ENCODE measurements at places on chromosomes 5 and 9.

- no peak for DNase-seq
These were observed 6.8 kb downstream of the AMBP start for GRCh38 chr9:114071197-114071795.

GRCh38 chr9:31412081-31412480, 972.4 kb upstream of the ACO1 start:
- DNase-seq = no peak

DNA sequence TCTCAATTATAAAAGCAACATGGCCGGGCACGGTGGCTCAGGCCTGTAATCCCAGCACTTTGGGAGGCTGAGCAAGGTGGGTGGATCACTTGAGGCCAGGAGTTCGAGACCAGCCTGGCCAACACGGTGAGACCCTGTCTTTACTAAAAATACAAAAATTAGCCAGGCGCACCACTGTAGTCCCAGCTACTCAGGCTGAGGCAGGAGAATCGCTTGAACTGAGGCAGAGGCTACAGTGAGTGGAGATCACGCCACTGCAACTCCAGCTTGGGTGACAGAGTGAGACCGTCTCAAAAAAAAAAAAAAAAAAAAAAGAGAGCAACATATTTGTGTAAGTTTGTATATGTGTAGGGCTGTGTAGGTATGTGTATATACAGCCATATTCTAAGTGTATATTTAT, 7.5 kb downstream of the RPS6 start:
- DNase-seq = no peak

DNA sequence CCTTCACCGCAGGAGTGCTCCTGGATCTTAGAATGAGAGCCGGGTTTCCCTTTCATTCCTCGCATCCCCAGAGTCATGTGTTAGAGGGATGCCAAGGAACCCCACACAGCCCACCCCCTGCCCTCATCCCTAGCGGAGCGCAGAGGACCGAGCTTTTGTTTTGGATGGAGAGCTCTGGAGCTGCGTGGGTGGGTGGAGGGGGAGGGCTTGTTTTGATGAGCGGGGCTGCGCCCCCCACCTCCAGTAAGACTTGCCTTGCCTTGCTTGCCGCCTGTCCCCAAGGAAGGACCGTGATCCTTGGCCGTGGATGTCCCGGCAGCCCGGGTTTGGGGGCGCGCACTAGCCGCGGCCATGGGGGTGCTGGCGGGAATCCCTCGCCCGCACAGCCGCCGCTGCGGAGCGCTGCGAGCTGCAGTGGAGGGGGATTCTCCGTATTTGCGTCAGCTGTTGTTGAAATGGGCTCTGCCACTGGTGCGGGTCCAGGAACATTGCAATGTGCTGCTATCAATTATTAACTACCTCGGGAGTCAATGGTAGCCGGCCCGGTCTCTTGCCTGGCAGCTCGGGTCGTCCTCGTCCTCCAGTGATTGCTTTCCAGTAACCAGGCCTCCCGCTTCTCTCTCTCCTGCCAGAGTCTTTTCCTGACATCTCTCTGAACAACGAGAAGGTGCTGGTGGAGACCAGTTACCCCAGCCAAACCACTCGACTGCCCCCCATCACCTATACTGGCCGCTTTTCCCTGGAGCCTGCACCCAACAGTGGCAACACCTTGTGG, 1.0 kb downstream of the EGR1 start:
- DNase-seq = no peak

DNA sequence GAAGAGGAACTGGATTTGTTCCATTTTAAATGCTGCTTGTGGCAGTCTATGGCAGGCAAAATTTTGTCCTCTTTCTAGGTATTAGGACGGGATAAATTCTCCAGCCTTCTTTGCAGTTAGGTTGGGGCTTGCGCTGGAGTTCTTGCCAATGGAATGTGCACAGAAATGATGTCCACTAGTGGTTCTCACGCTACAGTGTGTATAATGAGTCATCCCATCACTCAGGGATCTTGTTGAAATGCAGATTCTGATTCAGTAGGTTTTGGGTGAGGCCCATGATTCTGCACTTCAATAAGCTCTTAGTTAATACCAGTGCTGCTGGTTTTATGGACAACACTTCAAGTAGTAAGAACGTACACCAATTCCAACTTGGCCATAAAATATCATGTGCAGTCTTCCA, 317.6 kb upstream of the KLF4 start:
- no peak for DNase-seq

DNA sequence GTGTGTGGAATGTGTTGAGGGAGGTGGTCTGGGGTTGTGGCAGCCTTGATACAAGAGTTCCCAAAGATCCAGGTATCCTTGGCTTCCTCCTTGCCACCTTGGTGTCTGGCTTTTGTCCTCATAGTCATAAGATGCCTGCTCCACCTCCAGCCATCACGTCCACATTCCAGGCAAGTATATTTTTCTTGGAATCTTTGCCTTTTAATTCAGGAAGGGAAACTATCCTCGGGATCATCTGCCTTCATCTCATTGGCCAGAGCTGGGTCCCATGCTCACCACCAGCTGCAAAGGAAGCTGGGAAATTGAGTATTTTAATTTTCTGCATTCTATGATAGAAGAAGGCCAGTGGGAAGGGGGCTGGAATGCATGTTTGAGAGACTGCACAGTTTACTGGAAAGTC, 186.7 kb downstream of the C9orf50 start:
- no peak for DNase-seq

DNA sequence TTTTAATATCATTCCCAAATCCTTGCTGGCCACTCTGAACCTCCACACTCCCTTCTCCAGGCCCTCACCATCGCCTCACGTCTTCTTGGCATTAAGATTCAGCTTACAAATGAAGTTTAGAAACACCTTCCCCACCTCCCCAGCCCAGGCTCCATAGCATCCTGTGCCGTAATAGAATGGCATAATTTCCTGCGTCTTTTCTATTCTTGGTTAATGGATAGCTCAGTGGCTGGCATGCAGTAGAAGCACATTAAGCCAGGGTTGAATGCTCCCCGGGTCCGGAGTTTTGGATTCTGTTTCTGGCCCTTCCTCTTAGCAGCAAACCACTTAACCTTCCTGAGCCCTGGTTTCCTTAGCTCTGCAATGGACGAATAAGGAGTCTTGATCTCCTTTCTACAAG, 13.8 kb downstream of the WWC1 start:
- DNase-seq = no peak

GRCh38 chr5:79418276-79418675, 95.7 kb downstream of the HOMER1 start:
- no peak for DNase-seq

GRCh38 chr9:5112646-5113045, 72.8 kb downstream of the INSL6 start:
- no peak for DNase-seq

- DNase-seq = peak; percentile 0
These were observed 338.7 kb downstream of the NPR3 start for GRCh38 chr5:33049842-33050241.
